SK-N-SH treated with all-trans-retinoic acid at 6 μM for 48 hours (cell line): ENCODE measurements at places on chromosomes 11 and 22.

- no peak for ATAC-seq
Measured at GRCh38 chr11:85723088-85723487, 37.1 kb upstream of the CCDC89 start.

DNA sequence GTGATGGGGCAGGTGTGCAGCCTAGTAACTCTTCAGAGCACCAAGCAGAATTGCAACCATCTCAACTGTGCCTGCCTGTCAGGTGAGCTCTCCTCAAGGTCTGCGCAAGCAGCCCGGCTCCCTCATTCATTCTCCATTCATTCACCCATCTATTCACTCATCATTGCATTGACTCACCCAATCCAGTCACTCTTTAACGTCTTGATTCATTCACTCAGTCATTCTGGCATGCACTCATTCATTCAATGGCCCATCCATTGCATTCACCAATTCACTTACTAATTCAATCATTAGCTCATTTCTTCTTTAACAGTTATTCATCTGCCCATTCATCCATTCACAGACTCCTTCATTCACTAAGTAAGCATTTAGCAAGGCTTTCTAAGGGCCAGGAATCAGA is 111.8 kb downstream of the PDE2A start:
- ATAC-seq: no peak

GRCh38 chr11:121464352-121464946 is 11.7 kb upstream of the SORL1-AS1 start:
- ATAC-seq: peak; percentile 90

- no peak for ATAC-seq
Measured at GRCh38 chr11:61969391-61969758, 1.9 kb upstream of the FTH1 start.

DNA sequence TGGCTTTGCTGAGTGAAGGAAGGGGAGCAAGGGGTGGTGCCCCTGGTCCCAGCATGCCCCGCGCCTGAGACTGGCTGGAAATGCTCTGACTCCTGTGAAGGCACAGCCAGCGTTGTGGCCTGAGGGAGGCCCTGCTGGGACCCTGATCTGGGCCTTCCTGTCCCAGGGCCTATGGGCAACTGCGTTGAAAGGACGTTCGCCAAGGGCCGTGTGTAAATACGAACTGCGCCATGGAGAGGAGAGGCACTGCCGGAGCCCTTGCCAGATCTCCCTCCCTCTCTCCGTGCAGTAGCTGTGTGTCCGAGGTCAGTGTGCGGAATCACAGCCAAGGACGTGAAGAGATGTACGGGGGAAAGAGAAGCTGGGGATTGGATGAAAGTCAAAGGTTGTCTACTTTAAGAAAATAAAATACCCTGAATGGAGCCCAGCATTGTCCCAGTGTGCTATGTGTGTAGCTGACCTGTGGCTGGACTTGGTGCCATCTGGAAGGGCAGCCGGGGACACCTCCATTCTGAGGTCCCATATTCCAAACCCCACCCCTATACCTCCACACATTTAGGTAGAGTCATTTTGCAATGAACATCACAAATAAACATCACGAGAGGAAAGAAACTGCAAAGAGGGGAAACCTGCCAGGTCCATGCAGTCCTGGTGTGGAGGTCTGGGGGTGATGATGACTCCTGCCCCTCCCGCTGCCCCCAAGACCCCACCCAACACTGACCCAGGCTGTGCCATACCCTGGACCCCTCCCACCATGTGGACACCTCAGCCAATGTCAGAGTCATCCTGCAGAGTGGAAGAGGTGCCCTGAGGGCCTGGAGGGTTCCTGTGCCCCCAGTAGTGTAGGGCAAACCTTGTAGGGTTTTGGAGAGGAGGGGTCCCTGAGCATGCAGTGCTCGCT is 16.9 kb downstream of the RSPH14 start:
- no peak for ATAC-seq

DNA sequence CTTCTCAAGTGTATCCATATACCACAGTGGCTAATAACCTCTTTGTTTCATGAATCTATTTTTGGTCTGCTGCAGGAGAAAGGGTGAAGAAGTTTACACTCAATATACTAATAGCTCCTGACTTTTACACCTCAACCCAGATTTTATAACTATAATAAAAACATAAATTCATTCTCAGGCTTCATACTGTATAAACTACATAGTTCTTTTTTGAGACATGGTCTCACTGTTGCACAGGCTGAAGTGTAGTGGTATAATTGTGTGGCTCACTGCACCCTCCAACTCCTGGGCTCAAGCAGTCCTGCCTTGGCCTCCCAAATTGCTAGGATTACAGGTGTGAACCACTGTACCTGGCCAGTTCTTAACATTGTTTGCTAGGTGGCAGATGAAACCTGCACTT is 17.8 kb upstream of the CCDC179 start:
- ATAC-seq: no peak

- ATAC-seq: no peak
Measured at GRCh38 chr11:102465696-102466095, 13.1 kb upstream of the TMEM123 start.

- no peak for ATAC-seq
Measured at GRCh38 chr22:45207533-45207932, 33.2 kb downstream of the KIAA0930 start.

DNA sequence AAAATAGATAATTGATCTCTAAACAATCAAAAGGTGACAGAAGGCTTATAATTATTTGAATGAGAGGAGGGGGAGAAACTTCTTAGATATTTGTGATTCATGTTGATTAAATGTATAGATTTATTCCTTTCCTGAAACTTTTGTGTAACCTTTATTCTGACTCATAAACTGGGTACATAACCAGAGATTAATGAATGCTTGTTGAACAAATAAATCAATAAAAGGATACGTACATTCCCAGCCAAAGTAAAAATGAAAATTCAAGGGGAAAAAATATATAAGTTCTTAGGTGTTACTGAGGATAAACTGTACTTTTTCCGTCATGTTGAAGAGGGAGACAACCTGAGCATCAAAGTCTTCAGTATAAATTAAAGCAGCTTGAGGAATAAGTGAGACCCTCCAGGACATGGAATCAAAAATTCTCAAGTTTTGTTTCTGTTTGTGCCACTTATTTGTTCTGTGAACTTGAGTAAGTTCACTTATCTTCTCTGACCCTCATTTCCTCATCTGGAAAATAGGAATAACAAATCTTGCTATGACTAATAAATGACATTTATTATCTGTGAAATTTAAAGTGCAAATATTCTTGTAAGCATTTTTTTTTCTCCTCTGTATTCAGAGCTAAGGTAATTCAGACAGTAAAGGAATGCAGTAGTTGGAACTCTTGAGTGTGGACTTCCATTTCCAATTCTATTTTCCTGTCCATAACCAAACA is 195.4 kb downstream of the METTL15 start:
- no peak for ATAC-seq

GRCh38 chr11:57775491-57775890 is 13.9 kb downstream of the CTNND1 start:
- ATAC-seq: no peak

- no peak; the same call in 2 of the 3 replicates for ATAC-seq
Measured at GRCh38 chr11:34380696-34381095, 22.9 kb upstream of the ABTB2 start.

DNA sequence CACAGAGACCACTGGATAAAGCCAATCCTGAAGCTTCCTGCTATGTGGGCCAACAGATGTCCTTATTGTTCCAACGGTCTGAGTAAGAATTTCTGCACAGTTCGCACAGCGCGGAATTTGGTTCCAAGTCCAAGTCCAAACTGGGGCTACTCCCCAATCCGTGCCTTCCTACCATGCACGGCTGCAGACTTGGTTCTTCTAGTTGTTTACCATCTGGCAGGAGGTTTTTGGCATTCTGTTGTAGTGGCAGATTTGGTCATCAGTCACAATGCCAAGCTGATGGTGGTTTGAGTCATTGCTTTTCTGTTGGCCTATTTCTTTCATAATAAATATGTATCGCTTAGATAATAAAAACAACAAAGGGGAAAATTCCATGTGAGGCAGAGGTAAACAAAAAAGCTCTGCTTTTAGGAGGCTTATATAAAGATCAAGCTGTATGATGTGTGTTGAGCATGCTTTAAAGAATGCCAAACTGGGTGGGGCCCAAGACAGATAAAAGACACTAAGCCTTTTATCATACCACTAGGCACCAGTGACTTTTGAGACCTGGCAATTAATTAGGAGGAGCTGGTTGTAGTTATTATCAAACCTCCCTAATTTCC is 52.5 kb upstream of the SYN3 start:
- ATAC-seq: no peak

GRCh38 chr11:112932593-112932992 is 28.6 kb upstream of the NCAM1 start:
- no peak for ATAC-seq

DNA sequence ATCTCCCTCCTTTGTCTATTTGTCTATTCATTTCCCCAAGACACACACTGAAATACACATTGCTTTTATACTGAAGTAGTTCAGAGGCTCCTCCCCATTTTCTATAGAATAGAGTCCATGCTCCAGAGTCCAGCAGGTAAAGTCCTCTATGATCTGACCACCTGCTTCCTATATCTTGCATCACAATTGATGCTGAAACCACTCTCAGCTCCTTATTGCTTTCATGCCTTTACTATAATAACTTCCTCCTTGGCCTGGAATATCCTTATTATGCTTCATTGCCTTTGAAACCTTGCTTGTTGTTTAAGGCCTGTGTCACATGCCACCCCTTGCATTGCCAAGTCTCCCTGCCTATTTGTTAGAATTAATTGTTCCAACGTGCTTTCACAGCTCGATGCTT is 12.6 kb downstream of the OR6Q1 start:
- no peak for ATAC-seq

GRCh38 chr22:46667245-46667623 is 47.0 kb downstream of the GRAMD4 start:
- no peak for ATAC-seq

DNA sequence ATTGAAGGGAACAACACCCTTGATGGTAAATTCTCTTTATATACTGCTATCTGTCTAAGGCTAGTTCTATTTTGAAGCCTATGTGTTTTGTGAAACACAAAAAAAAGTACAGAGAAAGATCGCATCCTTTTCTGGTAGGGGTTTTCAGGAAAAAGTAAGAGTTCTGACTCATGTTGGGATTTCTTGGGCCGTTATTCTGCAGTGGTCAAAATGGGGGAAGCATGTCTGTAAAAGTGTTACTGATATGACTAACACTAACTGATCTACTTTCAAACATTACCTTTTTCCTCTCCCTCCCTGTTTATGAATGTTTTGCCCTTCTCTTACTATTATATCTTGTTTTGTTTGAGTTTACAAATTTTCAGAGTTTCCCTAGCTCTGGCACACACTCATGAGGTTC is 53.9 kb downstream of the CTNND1 start:
- ATAC-seq: no peak

GRCh38 chr22:36663561-36663960 is 40.0 kb downstream of the CACNG2 start:
- no peak for ATAC-seq

DNA sequence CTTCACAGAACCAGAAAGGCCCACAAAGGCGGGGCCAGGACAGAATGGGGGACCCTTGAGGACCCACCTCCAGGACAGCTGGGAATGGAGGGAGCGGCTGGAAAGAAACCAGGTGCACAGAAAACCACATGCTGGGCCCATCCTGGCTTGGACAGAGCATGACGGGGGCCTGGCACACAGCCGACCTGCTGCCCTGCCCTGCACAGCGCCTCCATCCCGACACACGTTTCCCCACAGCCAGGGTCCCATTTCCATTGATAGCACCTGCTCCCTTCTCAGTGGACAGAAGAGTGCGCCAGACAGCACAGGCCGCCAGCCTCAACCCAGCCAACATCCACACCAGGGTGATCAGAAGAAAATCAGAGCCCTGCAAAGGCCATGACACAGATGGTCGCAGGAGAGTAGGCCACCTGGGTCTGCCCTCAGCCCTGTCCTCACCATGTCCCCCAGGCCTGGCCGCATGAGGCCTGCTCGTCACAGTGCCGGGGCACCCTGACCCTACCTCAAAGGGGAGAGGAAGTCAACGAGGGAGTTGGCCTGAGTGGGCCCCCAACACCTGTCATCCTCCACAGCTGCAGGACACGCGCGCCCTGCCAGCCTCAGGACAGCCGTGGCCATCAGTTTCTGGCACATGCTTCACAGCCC is 28.1 kb downstream of the BRD1 start:
- ATAC-seq: no peak

DNA sequence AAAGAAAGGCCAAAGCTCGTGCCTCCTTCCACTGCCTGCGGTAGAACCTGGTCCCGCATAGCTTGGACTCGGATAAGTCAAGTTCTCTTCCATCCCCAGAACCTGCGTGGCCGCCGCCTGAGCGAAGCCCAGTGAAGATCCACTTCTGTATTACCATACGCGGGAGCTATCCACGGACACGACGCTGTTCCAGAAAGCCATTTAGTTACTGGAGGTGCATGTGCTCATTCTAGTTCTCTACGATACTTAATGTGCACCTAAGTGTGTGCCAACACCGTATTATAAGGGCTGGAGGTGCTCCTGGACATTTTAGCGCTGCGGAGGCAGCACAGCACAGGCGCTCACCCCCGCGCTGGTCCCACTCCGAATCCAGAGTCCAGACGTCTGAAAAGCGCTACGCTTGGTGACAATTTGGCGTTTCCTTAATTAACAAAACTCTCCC is 1.4 kb downstream of the WT1 start:
- ATAC-seq: no peak

- ATAC-seq: no peak
Measured at GRCh38 chr11:78224906-78225420, 36.2 kb downstream of the USP35 start.

- ATAC-seq: no peak
Measured at GRCh38 chr11:79467761-79468160, 26.9 kb upstream of the TENM4 start.

DNA sequence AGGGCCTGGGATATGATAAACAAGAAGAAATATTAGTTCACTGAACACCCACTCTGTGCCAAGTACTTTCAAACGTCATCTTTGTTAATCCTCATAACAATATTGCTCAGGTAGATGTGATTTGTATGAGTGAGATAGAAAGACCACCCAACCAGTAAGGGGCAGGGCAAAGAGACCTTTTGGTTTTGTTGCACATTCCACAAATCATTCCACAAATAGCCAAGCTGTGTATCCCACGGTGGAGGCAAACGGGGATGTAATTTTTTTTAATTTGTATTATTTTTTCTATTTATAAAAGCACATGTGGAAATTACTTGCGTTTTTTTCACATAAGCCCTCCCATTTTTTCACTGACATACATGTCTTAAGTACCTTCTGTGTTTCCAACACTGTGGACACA is 29.0 kb downstream of the LAYN start:
- no peak for ATAC-seq

- no peak for ATAC-seq
Measured at GRCh38 chr11:10632483-10632882, 61.1 kb downstream of the IRAG1 start.

DNA sequence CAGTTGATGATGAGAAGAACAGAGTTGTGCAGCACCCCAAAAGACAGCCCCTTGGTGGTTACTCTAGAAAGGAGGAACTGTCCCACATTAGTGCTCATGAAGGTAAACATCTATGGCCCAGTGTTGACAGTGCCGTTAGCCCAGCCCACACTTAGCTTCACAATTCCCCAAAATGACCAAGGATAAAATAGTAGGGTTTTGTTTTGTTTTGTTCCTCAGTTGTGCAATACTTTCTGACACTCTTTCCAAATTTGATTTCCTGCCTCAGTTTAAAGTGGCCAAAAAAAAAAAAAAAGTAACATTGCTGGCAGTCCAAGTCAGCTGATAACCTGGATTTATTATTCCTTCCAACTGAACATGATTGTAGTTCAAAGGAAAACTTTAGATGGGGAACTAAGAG is 269.4 kb downstream of the TMEM135 start:
- no peak for ATAC-seq

GRCh38 chr22:34427841-34428240 is 507.6 kb upstream of the LARGE1 start:
- ATAC-seq: no peak
